ENCODE measurements at places on chromosomes 3 and 15.

- DNase-seq, result no peak
These were observed 2.7 kb downstream of the ZNF654 start for GRCh38 chr3:88061746-88062145.

DNA sequence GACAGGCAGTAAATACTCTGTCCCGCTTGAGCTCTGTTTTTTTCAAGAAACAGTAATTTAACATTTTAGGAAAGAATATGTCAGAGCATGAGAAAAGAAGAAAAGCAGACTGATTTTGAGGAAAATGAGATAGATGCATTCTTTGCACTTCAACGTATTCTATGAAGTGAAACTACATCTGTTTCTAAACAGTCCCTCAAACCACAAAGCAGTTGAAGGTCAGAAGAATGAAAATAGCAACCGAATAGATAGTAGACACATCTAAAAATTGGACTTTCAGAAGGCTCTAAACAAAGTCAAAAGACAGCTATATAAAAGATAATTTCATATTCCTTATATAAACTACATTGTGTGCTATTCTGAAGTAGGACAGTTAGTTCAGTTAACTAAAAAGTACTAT is 172.6 kb upstream of the LRRC3B start:
- no peak for DNase-seq

DNA sequence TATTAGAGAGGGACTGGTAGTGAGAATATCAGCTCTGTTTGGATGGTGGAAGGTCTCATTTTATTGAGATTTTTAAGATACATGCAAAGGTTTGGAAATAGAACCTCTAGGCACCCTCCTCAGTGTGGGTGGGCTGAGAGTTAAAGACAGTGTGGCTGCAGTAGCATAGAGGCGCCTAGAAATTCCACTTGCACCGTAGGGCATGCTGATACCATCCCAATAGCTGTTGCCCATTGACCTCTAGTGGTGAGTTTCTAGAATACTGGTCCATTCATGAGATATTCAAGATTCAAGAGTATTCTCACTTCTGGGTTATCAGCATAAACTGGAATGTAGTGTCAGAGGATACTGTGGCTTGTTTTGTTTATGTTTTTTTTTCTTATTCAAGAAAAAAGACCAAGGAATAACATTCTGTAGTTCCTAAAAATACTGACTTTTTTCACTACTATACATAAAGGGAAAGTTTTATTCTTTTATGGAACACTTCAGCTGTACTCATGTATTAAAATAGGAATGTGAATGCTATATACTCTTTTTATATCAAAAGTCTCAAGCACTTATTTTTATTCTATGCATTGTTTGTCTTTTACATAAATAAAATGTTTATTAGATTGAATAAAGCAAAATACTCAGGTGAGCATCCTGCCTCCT is 87.2 kb downstream of the TGFBR2 start:
- DNase-seq, result peak; percentile 71

GRCh38 chr15:54500330-54500729 is 522.1 kb downstream of the UNC13C start:
- DNase-seq, result no peak

GRCh38 chr15:101614761-101615160 is 37.4 kb downstream of the TM2D3 start:
- DNase-seq, result no peak

DNA sequence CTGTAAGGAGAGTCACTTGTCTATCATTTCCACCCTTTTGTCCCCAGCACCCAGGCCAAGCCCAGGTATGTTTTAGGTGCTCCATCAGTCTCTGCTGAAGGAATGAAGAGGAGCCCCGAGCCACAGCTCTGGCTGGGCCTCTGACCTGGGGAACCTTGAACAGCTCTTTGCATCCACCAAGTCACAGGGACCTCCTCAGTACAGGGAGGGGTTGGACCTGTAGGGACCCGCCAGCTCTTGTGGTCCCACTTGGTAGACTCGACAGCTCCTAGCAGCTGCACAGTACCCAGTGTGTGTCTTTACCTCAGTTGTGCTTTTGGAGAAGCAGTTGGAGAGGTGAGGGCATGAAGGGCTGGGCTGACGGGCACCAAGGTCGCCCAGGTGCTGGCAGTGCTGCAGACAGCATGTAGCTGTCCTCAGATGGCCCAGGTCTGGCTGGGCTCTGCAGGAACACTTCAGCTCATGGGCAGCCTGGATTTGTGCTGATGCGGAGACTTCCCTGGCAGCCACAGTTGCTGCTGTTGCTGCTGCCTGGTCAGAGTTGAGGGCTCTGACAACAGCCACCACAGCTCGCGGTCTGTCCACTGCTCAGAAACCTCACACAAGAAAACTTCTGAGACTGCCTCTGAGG is 123.6 kb downstream of the CACNA1D start:
- DNase-seq, result no peak

GRCh38 chr3:11718637-11719405 is 75.1 kb upstream of the VGLL4 start:
- DNase-seq, result peak; percentile 53

Measured in HT-29 (cell line).